GDM1 (cell line): ENCODE measurements at places on chromosomes 6 and 20.

DNA sequence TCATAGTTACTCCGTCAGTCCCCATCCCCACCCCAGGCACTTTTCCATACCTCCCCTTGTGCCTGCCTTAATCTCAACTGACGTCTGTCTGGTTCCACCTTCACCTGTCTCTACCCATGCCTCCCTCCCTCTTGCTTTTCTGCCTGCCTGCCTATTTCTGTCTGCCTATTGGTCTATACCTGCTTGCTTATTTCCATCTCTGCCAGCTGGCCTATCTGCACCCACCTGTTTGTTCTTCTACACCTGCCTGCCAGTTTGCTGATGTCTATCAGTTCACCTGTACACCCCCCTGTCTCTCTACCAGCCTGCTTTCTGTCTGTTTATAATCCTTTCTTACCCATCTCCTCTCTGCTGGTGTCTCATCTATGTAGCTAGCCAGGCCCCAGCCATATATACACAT is 87.5 kb downstream of the RALGAPA2 start:
- no peak for DNase-seq

GRCh38 chr20:37524859-37525708 is 2.6 kb downstream of the BLCAP start:
- no peak for DNase-seq

- no peak for DNase-seq
Measured at GRCh38 chr6:37868447-37868825, 48.9 kb downstream of the ZFAND3 start.

- DNase-seq, result no peak
Measured at GRCh38 chr6:158698931-158699330, 49.1 kb downstream of the SYTL3 start.

DNA sequence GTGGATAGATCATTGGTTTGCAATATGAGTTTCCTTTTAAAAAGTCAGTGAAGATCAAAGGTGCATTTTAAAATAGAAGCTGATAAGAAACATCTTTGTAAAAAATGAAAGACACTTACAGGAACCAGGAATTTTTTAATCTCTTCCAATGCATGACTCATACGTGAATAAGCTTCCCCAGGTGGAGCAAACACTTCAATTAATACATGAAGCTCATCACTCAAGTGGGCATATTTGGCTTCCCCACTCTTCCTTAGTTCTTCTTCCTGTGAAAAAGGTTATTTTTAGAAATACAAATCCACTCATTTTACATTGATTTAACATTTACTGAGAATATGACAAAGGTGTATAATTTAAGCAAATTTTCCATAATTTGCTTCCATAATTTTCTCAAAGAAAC is 308.1 kb downstream of the KHDRBS2 start:
- DNase-seq, result no peak

GRCh38 chr6:157063923-157064322 is 259.4 kb downstream of the TMEM242 start:
- DNase-seq, result no peak

DNA sequence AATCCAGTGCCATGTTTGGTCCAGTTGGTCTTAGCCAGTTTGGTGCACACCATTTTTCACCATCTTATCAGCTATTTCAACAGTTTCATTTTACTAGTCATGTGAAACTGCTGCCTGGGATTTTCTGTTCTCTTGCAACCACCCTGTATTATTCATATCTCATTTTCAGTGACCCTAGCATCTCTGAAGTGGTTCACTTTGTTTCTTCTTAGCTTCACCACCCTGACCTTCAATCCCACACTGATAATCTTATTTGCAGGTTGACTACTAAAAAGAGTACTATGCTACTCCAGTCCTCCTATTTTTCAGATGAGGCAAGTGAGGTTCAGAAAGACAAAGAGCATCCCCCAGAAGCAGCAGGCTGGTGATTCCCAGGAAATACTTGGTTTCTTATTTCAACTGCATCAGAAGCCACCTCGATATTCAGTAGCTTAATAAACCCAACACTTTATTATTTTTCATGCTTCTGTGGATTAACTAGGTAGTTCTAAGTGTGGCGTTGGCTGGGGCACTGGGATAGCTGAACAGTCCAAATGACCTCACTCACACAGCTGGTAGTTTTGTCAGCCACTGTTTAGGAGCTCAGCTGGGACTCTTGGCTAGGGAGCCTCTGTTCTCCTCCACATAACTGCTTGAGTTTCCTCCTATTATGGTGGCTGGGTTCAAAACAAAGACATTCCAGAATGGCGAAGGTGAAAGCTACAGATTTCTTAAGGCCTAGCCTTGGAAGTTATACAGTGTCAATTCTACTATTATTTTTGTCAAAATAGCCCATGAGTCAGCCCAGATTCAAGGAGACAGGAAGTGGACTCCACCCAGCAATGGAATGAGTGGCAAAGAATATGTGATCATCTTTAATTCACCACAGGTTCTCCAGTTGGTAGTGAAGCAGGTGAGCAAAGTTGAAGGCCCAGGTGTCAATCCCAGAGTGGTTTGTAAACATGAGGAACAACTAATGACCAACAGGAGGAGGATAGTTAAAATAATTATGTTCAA is 40.6 kb downstream of the BPIFB4 start:
- no peak for DNase-seq

DNA sequence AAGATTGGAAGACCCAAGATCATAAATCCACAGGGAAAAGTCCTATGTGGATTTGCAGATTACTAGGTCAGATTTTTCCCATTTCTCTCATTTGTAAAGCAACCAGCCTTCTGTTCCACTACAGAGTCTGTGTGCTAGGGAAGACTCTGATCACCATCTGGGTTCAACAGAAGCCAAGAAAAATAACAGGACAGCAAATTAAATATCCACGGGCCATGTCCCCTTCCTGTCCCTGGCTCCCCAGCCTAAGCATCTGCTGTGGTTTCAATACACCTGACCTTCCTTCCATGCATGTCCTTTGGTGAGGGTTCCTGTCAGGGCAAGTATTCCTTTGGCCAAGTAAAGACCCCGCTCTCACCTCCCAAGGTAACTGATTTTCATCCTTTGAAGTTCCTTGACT is 558.8 kb downstream of the KIF16B start:
- no peak for DNase-seq

DNA sequence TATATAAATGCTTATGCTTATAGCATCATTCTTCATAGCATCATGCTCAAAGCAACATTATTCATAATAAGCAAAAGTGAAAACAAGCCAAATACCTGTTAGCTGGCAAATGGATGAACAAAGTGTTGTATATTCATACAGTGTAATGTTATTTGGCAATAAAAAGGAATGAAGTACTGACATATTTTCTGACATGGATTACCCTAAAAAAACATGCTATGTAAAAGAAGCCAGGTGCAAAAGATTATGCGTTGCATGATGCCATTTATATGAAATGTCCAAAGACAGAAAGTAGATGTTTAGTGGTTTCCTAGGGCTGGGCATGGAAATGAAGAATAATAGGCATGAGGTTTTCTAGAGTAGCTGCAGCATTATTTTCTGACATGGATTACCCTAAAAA is 77.1 kb downstream of the GFRA4 start:
- DNase-seq, result no peak

DNA sequence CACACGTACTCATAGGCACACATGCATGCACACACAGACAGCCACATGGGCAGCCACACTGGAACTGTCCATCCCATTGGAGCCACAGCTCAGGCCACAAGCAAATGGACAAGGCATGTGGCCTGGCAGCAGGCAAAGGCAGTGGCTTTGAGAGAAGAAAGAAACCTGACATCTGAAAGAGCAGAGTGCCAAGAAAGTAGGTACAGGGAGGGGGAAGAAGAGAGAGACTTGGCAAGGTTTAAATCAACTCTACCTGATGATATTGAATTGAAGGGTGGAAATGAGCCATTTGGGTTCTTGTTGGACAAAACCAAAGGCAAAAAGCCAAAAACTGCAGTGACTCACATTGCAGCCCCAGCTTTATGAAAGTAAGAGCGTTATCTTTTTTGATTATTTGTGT is 142.7 kb downstream of the PCSK2 start:
- DNase-seq, result no peak

GRCh38 chr6:163943607-163944385 is 529.3 kb downstream of the QKI start:
- DNase-seq, result no peak
